ENCODE measurements at places on chromosomes 4 and X.

DNA sequence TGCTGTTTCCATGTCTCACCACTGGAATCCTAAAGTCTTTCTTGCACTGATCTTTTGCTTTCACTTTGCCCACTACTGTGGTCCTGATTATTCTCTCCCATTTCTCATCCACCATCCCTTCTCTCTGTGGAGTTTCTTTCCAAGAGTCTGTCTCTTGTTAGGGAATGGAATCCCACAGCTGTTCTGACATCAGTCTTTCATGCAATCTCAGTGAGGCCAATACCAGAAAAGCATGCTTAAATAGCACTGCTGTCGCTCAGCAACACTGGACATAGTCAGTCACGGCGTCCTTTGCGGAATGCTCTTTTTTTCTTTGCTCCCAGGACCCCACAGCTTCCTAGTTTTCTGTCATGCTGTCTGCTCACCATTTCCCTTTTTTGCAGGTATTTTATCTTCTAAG, 20.1 kb downstream of the SLITRK4 start:
- no peak for DNase-seq

DNA sequence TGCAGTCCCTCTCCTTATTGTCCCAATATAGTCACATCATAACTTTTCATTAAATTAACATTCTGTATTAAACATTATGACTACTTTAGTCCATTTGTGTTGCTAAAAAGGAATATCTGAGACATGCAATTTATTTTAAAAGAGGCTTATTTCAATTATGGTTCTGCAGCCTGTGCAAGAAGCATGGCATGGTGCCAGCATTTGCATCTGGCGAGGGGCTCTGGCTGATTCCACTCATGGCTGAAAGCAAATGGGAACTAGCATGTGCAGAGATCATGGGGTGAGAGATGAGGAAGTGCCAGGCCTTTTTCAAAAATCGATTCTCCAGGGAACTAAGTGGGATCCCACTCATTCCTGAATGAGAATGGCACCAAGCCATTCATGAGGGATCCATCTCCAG, 476.3 kb upstream of the RPS6KA3 start:
- no peak for DNase-seq

GRCh38 chrX:12771445-12772069, 19.7 kb upstream of the PRPS2 start:
- no peak for DNase-seq

GRCh38 chr4:23631255-23631950, 258.4 kb downstream of the PPARGC1A start:
- no peak for DNase-seq

DNA sequence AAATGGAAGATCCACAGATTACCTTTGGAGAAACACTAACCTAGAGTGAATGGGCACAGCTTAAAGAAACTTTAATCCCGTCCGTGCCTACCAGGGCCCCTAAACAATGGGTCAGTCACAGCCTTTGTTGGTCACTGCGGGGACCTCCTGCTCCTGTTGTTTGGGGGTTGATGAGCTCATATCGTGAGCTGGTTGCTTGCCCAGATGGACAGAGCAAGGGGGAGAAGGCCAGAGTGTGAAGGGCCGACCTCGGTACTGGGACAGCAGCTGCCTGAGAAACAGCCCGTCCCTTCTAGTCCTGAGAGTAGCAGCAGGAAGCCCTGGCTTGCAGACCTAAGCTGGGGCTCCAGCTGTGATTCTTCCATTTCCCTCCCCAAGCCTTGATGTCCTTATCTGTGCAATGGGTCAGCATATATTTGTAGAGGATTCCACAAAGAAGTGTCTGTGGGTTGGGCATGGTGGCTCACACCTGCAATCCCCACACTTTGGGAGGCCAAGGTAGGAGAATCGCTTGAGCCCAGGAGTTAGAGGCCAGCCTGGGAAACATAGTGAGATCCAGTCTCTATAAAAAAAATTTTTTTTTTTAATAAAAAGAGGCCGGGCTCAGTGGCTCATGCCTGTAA, 69.6 kb upstream of the SLC34A2 start:
- no peak for DNase-seq

GRCh38 chr4:101953949-101954348, 163.4 kb downstream of the BANK1 start:
- peak; percentile 16 for DNase-seq

GRCh38 chr4:77263247-77263646, 106.2 kb downstream of the CCNG2 start:
- no peak for DNase-seq

DNA sequence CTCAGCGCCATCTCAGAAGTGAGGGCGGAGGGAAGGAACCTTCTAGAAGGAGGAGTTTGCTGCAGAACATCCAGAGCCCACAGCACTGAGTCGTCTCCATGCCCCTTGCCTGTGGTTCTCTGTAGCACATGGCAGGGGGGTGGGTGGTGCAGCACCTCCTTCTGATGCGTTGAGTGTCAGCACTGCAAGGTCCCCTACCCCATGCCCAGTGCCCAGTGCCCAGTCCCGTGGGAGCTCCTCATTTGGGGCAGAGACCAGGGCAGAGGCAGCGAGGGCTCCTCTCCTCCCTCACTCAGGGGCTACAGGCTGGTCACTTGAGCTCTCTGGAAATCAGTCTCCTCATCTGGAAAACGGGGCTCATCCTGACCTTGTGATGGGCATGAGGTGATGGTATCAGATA, 78.1 kb downstream of the HTRA3 start:
- no peak for DNase-seq

- no peak for DNase-seq
Observed at GRCh38 chr4:6746721-6747293, 30.8 kb downstream of the BLOC1S4 start.

DNA sequence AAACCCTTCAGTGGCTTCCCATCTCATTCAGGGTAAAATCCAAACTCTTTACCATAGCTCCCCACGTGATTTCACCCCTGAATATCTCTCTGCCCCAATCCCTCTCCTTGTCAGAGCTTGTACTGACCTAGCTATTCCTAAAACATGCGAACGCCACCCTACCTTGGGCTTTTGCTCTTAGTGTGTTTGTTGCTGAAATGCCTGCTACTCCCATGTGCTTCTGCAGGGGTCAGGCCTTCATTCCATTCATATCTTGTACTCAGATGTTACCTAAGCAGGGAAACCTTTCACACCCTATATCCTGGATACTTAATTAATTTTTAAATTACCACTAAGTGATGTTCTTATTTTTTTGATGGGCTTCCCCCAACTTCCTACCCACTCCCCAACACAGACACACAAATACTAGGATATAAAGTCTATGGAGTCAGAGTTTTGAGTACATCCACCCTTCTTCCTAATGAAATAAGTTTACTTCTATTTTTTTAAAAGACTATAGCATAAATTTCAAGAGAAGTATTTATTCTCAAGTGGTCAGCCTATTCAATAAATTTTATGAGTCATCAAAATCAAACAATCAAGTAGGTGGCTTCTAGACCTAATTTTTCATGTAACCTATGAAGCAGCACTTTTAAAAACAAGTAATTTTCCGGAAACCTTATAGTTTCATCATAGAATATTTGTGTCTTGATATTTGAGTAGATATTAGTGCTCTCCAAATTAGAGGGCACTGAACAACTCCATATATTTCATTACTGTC, 189.4 kb downstream of the RAPGEF2 start:
- no peak for DNase-seq

DNA sequence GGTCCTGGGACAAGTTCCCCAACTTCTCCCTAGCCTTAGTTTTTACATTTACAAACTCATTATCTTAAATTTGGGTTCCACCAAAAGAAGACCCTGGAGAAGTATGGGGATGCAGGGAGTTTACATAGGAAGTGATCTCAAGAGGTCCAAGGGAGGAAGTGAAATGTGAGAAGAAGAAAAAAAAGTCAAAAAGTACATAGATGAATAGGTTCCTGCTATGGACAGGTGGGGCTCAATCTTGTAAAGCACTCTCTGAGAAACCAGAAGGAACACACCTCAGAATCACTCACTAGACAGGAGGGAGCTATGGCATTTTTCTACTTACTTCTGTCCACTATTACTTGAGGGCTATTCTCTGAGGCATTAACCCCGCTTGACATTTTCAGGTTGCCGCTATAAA, 56.6 kb downstream of the ARHGAP6 start:
- no peak for DNase-seq

DNA sequence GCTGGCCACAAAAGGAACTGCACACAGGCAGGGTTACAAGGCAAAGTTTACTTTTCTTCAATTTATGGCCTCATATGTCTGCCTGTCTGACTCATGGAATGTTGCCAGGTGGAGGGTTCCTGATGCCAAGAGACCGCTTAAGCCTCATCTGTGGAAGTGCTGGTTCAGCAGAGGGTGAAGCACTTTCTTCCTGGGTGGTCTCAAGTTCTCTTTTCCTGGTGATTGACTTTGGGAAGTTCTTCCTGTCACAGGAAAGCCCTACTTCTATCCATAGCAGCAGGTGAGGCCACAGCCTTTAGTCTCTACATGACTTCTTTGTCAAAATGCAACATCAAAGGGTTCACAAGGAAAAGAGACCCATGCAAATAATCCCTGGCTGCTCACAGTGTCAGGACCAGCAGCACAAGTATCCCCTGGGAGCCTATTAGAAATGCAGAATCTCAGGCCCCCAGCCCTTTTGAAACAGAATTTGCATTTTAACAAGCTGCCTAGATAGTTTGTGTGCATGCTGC, 81.4 kb upstream of the IGFBP7 start:
- DNase-seq: no peak

DNA sequence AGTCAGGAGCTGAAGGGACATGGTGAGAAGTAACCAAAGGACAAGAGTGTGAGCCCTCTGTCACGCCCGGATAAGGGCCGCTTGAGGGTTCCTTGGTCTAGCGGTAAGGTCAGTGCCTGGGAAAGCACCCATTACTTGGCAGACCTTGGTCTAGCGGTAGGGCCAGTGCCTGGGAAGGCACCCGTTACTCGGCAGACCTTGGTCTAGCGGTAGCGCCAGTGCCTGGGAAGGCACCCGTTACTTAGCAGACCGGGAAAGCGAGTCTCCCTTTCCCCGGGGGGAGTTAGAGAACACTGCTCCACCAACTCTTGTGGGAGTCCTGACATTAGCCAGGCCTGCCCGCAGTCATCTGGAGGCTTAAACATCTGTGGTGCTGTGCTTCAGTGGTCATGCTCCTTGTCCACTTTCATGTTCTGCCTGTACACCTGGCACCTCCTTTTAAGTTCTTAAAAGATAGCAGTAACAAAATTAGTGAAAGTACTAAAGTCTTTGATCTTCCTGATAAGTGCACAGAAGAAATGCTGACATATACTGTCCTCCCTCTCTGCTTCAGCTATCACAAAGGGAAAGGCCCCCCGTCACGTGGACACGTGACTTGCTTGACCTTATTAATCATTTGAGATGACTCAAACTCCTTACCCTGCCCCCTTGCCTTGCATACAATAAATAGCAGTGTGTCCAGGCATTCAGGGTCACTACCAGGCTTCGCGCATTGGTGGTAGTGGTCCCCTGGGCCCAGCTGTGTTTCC, 9.3 kb upstream of the SEC24B start:
- DNase-seq: no peak

DNA sequence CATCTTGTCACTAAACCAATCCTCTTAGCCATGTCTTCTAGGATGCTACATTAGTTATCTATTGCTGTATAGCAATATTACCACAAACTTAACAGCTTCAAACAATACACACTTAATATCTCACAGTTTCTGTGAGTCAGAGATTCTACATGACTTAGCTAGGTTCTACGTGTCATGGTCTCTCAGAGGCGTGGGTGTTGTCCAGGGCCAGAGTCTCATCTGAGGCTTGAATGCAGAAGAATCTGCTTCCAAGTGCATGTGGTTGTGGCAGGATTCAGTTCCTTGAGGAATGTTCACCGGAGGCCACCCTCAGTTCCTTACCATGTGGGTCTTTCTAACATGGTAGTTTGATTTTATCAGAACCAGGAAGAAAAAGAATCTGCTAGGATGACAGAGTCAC, 26.4 kb downstream of the PPP1R2C start:
- no peak for DNase-seq

DNA sequence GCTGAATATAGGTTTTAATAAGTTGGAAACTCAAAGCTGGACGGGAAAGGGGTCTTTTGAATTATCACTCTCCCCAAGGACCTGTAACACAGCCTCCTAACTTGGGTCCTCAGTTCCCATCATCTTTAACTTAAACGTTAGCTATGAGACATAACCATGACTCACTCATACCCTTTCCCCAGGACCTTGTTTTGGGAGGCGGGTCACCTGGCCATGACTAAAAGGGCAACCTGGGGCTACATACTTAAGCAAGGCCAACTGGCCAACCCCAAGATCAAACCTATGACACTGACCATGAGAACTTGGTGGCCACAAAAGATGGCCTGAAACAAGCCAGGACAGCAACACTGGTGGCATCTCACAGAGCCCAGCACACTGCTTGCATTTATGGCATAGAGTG, 89.0 kb downstream of the SH3KBP1 start:
- DNase-seq: no peak

- DNase-seq: no peak
Observed at GRCh38 chr4:82968972-82969371, 41.7 kb downstream of the LIN54 start.

- DNase-seq: no peak
Observed at GRCh38 chr4:38734911-38735310, 47.9 kb downstream of the TLR10 start.

DNA sequence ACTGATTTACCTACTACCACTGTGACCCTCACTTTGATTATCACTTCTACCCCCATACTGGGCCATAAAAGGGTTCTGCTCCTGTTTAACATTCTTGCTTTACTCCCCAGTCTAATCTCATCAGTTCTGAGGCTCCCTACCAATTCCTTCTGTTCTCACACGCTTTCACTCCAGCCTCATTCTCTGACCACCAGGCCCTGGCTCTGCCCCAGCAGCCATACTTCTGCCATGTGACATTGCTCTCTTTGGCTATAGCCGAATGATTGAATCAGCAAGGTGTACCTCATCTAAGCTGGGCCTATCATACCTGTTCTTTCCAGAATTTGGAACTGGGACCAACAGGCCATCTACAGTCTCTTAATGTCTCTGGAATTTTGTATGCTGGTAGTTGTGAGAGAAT, 14.4 kb upstream of the ELF2 start:
- no peak for DNase-seq

DNA sequence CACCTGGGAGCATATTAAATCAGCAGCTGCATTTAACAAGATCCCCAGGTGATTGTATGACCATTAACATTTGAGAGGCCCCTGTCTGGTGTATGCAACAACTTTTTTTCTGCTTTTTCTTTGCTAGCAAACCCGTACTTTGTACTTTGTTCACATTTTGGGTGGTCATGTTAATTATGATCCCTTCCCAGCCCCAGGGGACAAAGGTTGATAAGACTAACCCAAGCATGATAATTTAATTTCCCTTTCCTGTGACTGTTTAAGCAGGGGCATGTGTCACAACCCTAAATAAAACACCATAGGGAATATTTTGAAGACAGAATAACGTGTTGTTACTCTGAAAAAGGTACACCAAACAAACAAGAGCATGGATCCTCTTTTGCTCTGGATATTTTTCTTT, 332.0 kb downstream of the PCDH18 start:
- DNase-seq: no peak

DNA sequence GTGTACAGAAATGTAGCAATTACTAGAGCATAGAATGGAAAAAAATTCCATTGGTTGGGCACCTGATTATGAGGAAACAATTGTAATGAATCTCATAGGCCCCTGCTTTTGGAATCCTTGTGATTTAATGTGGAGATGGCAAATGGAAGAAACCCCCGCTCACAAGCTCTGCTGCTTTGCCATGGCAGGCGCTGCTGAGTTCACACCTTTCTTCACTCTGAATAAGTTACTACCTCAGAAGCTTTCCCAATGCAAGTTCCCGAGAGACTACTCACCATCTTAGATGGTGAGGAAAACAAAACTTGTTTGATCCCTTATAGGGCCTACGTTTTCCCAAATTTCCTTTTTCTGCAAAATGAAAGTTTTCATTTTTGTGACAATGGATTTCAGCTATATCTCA, 266.6 kb upstream of the TAPT1 start:
- no peak for DNase-seq

- no peak for DNase-seq
Observed at GRCh38 chrX:11265352-11265751, 27.9 kb upstream of the AMELX start.
